Activated CD8-positive, alpha-beta memory T cell treated with anti-CD3 and anti-CD28 coated beads, Interleukin-2, amount 10 ng/mL, durations not matched to agents 7 days and 5 days (primary cell): ENCODE measurements at places on chromosomes 6 and 20. TPM values are rescaled to one million over a fixed set of nuclear protein-coding genes. Genes with fewer than 3 reads are reported as not detected.

Gene DDX43
- 1.3 TPM for total RNA-seq

DNA sequence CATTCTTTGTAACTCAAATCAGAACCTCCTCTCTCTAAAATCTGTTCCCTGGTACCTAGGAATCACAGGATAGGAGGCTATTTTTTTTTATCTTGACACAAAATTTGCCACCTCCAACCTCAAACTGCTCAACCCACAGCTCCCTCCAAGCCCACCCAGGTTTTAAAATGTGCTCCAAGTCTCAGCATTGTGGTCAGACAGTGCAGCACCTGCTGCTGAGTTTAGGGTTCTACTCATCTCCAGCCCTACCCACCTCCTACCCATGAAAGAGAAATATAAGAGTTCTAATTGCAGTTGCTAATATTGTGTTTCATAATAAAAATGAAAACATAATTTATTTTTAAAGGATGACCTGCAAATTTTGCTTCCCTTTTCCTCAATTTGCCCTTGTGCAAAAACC is 496.5 kb downstream of the MAFB start:
- no peak overlapping the region for H3K4me3 ChIP-seq
- H3K27ac ChIP-seq = no peak overlapping the region
- H3K4me1 ChIP-seq = no peaks in the 10 kb centered on the region
- no peak for DNase-seq
- H3K36me3 ChIP-seq = no peaks in the 10 kb centered on the region

Gene NT5E
- total RNA-seq = 24.1 TPM

Gene MC3R
- not detected for total RNA-seq

DNA sequence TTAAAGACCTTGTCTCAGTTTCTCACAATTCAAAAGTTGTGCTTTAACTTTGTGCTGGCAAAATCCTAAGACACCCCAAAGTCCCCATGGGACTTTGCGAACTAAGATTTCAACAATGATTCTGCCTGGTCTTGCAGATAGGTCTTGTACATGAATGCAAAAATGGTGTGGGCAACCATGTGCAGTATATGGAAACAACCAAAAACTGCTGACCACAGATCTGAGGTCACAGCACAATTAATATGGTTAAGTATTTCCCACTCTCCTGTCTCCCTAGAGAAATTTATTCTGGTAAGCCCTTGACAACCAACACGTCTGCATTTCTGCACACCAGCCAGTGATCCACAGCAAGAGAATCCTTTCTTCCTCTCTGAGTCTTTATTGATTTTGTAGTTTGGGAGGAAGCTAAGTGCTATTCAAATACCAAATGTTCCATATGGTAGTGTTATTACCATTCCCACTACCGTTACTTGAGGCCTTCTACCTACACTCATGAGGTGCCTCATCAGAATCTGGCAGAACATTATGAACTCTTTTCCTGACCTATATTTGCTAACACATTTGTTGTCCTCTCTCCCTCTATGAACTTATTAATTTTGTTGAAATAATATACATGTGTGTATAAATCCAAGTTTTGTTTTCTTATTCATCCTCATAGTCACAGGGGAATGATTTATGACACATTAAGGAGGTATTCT is 178.7 kb downstream of the ATXN1 start:
- no peaks in the 10 kb centered on the region for H3K27me3 ChIP-seq
- no peak for DNase-seq
- H3K27ac ChIP-seq = no peak overlapping the region
- H3K4me3 ChIP-seq = no peak overlapping the region

Gene BMP5
- total RNA-seq = not detected

Gene ZSCAN23
- 0.44 TPM for total RNA-seq

GRCh38 chr6:134910593-134910935 is 39.3 kb downstream of the ALDH8A1 start:
- H3K36me3 ChIP-seq = no peaks in the 10 kb centered on the region
- no peak overlapping the region for H3K27ac ChIP-seq
- DNase-seq = no peak

Gene MAS1
- not detected for total RNA-seq

DNA sequence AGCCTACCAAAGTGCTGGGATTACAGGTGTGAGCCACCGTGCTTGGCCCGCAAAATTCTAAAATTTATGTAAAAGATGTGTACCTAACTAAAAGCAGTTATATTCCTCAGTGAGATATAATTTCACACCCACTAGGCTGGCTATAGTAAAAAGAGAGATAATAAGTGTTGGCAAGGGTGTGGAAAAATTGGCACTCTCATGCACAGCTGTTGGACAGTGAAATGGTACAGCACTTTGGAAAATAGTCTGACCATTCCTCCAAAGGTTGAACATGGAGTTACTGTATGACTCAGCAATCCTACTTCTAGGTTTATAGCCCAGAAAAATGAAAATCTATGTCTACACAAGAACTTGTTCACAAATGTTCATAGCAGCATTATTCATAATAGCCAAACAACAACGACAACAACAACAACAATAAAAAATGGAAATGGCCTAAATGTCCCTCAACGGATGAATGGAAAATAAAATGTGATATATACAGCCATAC is 13.9 kb downstream of the C6orf15 start:
- no peak for DNase-seq
- H3K27me3 ChIP-seq = peaks cover 6% of the 10 kb centered on the region
- H3K4me3 ChIP-seq = no peak overlapping the region
- no peaks in the 10 kb centered on the region for H3K36me3 ChIP-seq
- H3K27ac ChIP-seq = no peak overlapping the region
